NCI-H1105 (cell line): ENCODE measurements at places on chromosomes 2 and 18.

DNA sequence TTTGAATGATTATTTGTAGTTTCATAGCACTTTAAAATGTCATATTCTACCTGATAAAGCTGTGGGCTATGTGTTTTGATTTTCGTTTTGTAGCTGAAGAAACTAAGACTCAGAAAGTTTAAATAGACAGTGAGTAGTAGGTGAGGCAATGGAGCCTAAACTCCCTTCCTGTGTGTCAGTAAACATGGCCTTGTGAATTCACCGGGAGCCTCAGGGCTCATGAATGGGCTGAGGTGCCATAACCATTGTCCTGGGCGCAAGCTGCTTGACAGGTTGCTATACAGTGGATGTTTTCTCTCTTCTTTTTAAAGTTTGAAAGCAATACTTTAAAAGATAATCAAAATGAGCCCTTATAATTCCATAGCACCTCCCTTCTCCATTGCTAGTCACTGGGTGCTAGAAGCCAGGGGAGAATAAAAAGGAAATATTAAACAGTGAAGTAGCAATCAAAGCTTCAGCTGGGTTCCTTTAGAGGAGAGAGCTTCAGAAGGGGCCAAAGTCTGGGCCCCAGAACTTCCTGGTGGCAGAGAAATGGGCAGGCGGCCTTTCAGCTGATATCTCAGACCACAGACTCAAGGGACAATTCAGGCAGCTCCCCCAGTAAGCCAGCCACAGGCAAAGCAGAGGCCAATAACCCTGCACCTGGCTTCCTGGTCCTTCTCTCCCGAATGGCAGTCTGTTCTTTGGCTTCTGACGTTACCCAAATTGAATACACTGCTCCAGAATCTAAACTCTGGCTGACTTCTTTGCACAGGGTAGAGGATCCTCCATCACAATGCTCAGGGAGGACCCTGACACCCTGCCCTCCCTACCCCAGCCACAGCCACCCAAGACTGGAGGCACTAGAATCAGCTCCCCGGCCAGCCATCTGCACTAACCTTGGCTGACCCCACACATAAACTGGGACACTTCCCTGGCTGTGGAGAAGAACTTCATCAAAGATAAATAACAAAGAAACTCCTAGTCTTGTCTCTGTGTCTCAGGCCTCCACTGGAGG lies 51.8 kb upstream of the NPAS2 start:
- no peak for DNase-seq

GRCh38 chr18:75213611-75214331 lies 3.2 kb downstream of the TSHZ1 start:
- peak; percentile 71 for DNase-seq

DNA sequence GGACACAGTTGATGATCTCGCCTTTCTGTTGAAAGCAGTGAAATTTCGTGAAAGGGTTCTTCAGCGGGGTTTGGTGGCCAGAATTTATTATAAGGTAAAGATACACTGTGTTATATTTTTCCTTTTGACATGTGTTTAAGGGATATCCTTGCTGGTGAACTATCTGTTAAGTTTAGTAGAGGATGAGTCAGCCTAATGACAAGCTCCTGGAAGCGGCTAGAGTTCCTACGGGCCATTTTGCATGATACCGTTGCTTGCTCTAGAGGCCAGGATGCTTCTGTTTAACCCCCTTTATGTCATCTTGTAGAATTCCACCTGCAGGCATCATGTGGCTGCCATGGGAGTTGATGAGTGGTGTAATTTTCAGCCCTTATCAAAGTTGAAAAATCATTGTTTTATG lies 124.8 kb upstream of the BCL2L11 start:
- DNase-seq, result no peak

DNA sequence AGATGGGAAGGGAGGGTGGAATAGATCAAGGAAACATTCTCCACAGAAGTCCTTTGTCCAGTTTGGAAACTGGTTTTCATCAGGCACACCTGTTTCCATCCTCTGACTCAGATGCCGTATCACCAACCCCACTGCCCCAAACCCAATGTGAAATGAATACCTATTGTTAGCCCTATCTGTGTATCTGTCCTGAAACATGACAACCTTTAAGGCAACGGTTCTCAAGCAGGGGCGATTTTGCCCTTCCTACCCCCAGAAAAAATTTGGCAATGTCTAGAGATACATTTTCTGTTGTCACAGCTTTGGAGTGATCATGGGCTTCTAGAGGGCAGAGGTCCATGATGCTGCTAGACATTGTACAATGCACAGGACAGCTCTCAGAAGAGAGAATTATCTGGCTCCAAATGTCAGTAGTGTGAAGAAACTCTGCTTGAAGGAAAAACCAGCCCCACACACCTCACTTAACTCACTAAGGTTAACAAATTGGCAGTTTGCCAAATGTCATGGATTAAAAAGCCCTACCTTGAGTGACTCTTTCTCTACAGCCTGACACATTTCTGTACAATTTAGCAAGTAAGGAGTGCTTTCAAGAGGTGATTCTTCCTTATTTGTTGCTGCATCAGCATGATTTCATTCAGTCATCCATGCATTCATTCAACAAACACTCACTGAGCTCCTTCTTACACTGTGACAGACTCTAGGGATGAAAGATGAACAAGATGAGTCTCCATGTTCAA lies 3.4 kb downstream of the SCTR start:
- DNase-seq, result peak; percentile 5

GRCh38 chr2:181457741-181458425 lies 697 bp downstream of the ITGA4 start:
- DNase-seq, result no peak

DNA sequence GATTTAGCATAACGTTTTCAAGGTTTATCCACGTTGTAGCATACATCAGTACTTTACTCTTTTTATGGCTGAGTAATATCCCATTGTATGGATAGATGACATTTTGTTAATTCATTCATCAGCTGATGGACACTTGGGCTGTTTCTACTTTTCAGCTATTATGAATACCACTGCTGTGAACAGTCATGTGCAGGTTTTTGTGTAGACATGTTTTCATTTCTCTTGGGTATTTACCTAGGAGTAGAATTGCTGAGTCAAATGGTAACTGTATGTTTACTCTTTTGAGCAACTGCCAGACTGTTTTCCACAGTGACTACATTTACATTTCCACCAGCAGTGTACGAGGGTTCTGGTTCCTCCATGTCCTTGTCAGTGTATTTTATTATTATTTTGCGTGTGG lies 33.9 kb downstream of the COX7A2L start:
- DNase-seq, result no peak

- DNase-seq, result no peak
Measured at GRCh38 chr2:187575751-187576067, 21.5 kb upstream of the TFPI start.

DNA sequence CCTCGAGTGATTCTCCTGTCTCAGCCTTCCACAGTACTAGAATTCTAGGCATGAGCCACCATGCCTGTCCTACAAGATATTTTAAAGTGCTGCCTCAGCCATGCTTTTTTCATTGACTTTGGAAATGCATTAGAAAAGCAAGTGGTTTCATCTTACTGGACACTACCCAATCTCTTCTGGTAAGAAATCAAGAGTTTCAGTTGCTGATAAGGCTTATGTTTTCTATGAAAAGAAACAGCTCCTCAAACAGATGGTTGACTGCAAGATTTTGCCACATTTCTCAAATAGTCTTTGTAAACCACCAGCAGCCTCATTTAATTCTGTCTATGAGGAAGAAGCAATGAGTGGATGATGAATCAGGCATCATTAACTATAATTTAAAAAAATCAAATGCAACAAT lies 264.5 kb upstream of the LRP1B start:
- no peak for DNase-seq

GRCh38 chr2:202376460-202377206 lies 506 bp downstream of the BMPR2 start:
- no peak for DNase-seq

- DNase-seq, result no peak
Measured at GRCh38 chr2:154392256-154392655, 306.2 kb upstream of the KCNJ3 start.

GRCh38 chr18:6843308-6843707 lies 113.8 kb downstream of the ARHGAP28 start:
- no peak for DNase-seq

GRCh38 chr2:166573391-166573790 lies 79.3 kb upstream of the SCN7A start:
- DNase-seq, result no peak

DNA sequence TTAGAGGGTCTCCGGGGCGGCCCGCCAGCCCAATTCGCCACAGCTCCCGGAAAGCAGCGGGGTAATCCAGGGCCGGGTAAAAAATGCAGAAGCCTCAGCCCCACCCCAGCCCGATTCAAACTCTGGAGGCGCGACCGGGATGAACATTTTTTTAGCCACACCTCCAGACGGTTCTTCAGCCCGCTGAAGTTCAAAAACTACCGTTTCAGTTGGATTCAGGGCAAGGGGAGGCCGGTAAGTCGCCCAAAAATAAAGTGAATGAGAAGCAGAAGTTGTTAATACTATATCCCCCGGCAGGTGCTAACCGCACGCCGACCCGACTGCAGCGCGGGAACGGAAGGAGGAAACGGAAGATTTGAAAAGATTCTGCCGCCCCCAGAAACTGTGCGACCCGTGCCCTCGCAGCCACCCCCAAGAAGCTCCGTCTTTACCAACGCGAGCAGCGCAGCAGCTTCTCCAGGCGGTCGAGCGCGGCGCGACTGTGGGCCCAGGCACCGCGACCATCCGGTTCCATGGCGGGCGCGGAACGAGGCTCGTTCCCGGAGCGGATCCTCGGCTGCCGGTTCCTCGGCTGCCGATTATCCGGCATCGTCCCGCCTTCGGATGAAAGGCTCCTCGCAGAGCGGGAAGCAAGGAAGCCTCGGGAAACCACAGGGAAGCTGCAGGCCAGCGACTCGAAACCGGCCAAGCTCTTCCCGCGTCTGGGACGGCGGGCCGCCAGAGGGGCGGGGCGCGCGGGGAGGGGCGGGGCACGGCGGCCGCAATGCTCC lies at the start of gene BARD1:
Gene BARD1 (minus strand): TSS at position 703 of the 770 bp plus-strand sequence. CDS start 114 bp downstream, at position 589.
- peak; percentile 29 for DNase-seq

DNA sequence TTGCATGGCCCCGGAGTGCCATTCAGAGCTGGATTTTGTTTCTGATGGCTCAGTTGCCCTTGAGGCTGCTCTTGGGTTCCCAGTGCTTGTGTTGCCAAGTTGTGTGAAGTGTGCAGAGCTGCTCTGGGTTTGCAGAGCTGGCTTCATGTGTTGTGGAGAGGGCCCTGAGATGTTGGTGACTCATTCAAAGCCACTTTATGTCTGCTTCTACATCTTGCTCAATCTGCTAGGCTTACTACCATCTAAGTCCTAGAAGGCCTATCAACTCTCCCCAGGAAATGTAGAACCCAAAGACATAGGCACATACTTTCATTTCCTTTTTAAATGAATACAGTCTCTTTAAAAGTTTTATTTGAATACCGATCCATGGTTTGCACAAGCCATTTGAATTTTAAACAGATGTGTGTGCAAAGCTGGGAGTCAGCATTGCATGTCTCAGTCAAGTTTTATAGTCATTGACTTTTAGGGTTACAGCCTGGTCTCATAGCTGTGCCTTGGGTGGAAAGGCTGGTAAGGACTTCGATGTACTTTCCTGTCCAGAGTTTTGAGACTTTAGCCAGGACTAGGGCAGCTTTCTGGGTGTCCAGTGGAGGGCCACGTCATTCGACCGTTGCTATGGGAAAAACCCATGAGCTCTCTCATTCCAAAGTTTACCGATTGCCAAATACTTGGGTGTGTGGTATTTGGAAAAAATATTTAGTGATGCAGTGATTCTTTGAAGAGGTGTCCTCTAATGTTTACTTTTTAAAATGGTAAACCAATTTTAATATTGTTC lies 105.0 kb downstream of the LTBP1 start:
- DNase-seq, result no peak

- no peak for DNase-seq
Measured at GRCh38 chr2:218671097-218671653, 627 bp downstream of the RNF25 start.

DNA sequence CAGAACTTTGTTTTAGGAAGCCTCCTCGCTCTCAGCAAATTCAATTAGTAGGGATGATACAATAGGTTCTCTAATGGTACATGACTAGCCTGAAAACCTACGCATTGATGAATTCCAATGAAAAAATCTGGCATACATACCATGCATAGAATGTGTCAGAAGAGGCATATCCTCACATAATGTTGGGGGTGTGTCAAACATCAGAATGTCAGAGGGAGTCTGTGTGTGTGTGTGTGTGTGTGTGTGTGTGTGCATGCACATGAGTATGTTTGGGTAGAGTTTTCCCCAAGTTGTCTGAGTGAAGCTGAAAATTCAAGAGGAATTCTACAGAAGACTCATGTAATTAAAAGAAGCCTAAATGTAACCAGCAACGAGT lies 78.5 kb downstream of the FIGN start:
- no peak for DNase-seq

GRCh38 chr18:65435534-65435933 lies 315.3 kb upstream of the CDH7 start:
- no peak for DNase-seq

DNA sequence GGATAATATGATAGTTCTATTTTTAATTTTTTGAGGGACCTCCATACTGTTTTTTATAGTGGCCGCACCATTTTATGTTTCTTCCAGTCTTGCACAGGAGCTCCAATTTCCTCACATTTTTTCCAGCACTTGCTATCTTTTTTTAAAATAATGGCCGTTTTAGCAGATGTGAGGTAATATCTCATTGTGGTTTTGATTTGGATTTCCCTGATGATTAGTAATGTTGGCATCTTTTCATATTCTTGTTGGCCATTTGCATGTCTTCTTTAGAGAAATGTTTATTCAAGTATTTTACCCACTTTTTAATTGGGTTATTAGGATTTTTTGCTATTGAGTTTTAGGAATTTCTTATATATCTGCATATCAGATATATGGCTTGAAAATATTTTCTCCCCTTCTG lies 29.9 kb upstream of the NAPG start:
- DNase-seq, result no peak

DNA sequence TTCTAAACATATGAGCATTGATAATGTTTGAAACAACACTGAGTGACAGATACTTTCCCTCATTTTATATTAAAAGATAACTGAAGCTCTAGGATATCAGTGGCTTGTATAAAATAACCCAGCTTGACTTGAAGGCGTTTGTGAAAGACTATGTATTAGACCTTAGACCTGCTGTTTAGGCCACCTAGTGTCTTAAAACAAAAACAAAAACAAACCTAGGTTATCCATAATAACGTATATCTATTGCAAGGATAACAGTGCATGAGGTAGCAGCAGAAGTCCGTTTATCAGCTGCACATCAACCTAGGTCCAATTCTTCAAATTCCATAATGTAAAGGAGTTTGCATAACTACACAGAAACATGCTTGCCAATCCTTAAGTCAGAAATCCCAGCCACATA lies 79.5 kb upstream of the MAP2 start:
- no peak for DNase-seq

- DNase-seq, result no peak
Measured at GRCh38 chr2:151842830-151843690, 14.8 kb upstream of the ARL5A start.

DNA sequence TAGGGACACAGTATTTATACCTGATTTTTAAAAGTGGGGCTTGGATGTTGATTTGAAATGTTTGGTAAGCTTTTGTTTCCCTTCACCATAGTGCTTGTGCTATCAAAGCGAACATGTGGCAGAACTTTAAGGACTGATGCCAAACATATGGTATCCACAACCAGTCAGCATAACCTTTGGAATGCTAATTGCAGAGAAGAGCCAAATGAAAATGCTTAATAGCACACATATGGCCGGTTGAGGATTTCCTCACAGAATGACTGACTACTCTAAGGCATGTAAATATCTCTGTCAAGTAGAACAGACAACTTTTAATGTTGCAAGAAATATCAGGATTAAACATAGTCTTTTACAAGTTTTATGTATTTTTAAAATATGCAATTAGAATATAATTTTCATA lies 120.9 kb upstream of the COL3A1 start:
- no peak for DNase-seq

- no peak for DNase-seq
Measured at GRCh38 chr2:191521608-191522208, 156.2 kb upstream of the NABP1 start.
